ENCODE measurements at places on chromosomes 6 and 20.

DNA sequence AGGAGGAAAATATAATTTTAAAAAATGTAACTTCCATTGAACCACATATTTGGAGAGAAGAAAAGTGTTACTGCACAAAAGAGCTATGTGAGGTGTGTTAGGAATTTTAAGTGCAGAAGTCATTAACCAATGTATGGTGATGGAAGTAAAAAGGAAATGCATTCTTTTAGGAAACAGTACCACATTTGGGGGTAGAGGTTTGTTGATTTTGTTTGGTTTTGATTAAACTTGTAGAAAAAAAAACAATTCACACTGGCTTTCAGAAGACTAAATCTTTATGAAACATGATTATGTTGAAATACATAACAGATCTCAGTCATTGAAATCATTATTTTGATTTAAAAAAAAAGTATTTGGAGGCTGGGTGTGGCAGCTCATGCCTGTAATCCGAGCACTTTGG, 1287.0 kb upstream of the GJE1 start:
- no peak for DNase-seq

- no peak for DNase-seq
These were observed 11.9 kb upstream of the CNR1 start for GRCh38 chr6:88177961-88178464.

GRCh38 chr6:20978151-20978614, 443.9 kb downstream of the CDKAL1 start:
- no peak for DNase-seq

DNA sequence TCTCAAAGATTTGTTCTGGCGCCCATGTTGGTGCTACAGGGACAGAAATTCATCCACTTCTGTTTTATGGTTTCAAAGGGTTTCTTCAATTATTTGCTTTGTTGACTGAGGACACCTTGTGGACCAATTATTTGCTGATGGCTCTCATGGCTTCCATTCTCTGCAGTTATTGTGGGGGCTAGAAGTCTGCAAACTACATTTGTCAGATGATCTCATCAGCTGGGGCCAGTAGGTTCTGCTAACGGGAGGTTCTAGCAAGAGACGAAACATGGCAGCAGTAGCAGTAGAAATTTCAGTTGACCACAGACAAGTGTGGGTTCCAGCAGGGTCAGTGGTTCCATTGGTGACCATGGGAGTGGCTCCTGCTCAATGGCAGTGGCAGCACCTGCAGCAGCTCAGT, 72.8 kb upstream of the BLCAP start:
- no peak for DNase-seq

DNA sequence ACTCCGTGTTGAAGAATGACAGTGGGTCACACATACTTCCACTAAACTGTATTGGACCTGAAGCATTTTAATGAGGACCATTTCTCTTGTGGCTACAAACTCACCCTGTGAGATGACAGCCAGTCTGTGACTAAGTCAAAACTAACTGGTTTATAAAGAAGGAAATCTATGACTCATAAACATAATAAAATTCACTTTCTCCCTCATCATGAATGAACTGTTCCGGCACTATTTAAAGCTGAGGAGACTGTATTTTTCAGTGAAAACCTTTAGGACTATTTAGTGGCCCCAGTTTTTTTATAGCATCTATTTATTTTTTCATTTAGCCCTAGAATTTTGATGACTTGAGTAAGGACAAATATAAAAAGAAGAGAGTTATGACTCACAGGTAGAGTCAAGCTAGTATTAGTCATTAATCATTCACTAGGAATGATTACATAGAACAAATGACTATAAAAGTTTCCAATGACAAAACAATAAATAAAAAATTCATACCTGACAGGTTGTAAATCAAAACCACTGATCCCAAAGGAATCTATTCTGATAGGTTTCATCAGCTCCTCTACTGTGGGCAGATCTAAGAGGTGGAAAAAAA, 34.2 kb downstream of the CEP162 start:
- DNase-seq = peak; percentile 15

- peak; percentile 53 for DNase-seq
These were observed 98.0 kb downstream of the KIF16B start for GRCh38 chr20:16475225-16475624.

DNA sequence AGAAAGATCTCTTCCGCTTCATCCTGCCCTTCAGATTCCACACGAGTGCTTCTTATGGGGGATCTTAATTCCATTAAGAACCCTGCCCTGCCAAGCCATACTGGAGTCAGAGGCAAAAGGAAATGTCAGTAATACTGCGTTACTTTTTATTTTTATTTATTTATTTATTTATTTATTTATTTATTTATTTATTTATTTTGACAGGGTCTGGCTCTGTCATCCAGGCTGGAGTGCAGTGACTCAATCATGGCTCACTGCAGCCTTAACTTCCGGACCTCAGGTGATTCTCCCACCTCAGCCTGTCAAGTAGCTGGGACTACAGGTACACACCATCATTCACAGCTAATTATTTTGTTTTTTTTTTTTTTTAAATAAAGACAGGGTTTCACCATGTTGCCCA, 79.5 kb downstream of the MYB start:
- DNase-seq = no peak

DNA sequence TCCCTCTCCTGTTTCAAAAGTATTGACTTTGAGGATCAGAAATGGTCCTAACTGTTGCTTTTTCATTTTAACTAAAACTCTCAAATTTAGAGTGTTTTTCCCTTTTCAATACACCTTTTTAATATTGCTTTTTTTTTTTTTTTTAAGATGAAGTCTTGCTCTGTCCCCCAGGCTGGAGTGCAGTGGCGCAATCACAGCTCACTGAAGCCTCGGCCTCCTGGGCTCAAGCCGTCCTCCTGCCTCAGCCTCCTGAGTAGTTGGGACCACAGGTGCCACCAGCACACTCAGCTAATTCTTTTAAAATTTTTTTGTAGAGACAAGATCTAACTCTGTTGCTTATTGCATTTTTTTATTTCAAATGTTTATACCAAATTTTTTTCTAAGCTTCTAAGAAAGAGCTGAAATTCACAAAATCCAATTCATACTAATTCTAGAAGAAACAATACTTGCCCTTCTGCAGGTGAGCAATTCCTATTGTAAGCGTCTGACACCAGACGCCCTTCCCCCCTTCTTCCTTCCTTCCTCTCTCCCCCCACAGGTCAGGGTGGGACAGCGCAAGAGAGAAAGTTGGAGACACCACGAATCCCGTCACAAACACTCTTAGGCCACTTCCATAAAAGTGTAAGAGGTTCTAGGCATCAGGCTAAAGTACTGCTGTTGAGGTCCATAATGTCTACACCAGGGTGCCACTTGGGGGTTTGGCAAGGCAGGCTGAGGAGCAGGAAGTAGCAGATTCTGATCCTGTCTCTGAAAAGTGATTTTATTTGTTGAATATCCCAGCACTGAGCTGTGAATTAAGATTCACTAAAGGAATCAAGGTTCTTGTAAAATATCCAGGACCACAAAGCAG, 12.8 kb downstream of the DLL1 start:
- no peak for DNase-seq

GRCh38 chr6:107353773-107354382, 105.5 kb downstream of the PDSS2 start:
- DNase-seq = no peak

All from mesenchymal stem cell (in vitro differentiated cells and primary cell).